ENCODE measurements at places on chromosomes 3 and 15. TPM values are rescaled to one million over a fixed set of nuclear protein-coding genes. Genes with fewer than 3 reads are reported as not detected.

GRCh38 chr15:101057841-101058407 lies 138.8 kb downstream of the LRRK1 start:
- DNase-seq: peak; percentile 6
- no peak overlapping the region for H3K27ac ChIP-seq
- no peak overlapping the region for H3K4me3 ChIP-seq
- no peaks in the 10 kb centered on the region for H3K27me3 ChIP-seq
- H3K4me1 ChIP-seq: no peaks in the 10 kb centered on the region
- H3K36me3 ChIP-seq: no peaks in the 10 kb centered on the region

- H3K4me1 ChIP-seq: no peaks in the 10 kb centered on the region
- no peak overlapping the region for H3K4me3 ChIP-seq
- no peak for DNase-seq
- H3K27me3 ChIP-seq: no peaks in the 10 kb centered on the region
These were observed 2.1 kb upstream of the AMOTL2 start for GRCh38 chr3:134376385-134376765.

GRCh38 chr15:87653646-87654045 lies 602.9 kb downstream of the NTRK3 start:
- no peak for DNase-seq
- H3K4me3 ChIP-seq: no peak overlapping the region
- H3K36me3 ChIP-seq: no peaks in the 10 kb centered on the region
- no peaks in the 10 kb centered on the region for H3K27me3 ChIP-seq
- no peak overlapping the region for H3K27ac ChIP-seq

MST1 gene
- total RNA-seq: 5.1 TPM

GRCh38 chr15:40567111-40567510 lies 2.0 kb upstream of the RPUSD2 start:
- H3K27ac ChIP-seq: no peak overlapping the region
- no peaks in the 10 kb centered on the region for H3K27me3 ChIP-seq
- H3K36me3 ChIP-seq: no peaks in the 10 kb centered on the region
- DNase-seq: no peak
- H3K4me3 ChIP-seq: no peak overlapping the region

NOX5 gene
- not detected for total RNA-seq

- H3K27ac ChIP-seq: no peak overlapping the region
- H3K4me3 ChIP-seq: no peak overlapping the region
- no peak for DNase-seq
- H3K36me3 ChIP-seq: no peaks in the 10 kb centered on the region
These were observed 43.1 kb upstream of the AADACL2 start for GRCh38 chr3:151690645-151691044.

DNA sequence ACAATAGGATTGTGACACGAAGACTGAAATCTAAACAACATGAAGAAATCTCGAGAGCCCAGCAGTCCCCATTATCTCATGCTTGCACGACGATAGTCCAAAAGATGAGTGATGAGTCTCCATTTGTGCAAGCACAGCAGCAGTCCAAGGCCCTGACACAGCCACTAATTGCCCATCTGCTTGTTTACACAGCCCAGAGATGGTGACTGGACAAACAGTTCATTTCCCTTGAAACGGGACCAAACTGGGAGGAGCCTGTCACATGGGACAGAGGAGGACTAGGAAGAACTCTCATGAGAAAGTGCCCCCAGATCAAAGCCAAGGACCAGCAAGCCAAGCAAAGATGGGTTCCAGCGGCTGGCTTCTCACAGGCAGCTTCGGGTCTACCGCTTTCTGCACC lies 121.0 kb downstream of the GREM1 start:
- H3K4me1 ChIP-seq: no peaks in the 10 kb centered on the region
- DNase-seq: no peak
- H3K36me3 ChIP-seq: no peaks in the 10 kb centered on the region
- H3K4me3 ChIP-seq: no peak overlapping the region
- H3K27me3 ChIP-seq: no peaks in the 10 kb centered on the region

CCDC54 gene
- not detected for total RNA-seq

TUSC7 gene
- total RNA-seq: not detected

GRCh38 chr3:27557411-27557810 lies 73.2 kb upstream of the SLC4A7 start:
- no peaks in the 10 kb centered on the region for H3K27me3 ChIP-seq
- no peak overlapping the region for H3K4me3 ChIP-seq
- H3K27ac ChIP-seq: peak overlapping the region; percentile 77
- DNase-seq: no peak
- H3K36me3 ChIP-seq: no peaks in the 10 kb centered on the region
- H3K4me1 ChIP-seq: no peaks in the 10 kb centered on the region

GRCh38 chr3:128734523-128735189 lies 8.7 kb downstream of the RAB7A start:
- no peaks in the 10 kb centered on the region for H3K27me3 ChIP-seq
- no peaks in the 10 kb centered on the region for H3K4me1 ChIP-seq
- H3K36me3 ChIP-seq: no peaks in the 10 kb centered on the region
- no peak for DNase-seq
- H3K4me3 ChIP-seq: no peak overlapping the region

FBXW12 gene
- not detected for total RNA-seq

Data from uterus (tissue), 4 donors.